ENCODE measurements at places on chromosomes 7 and 10. TPM values are rescaled to one million over a fixed set of nuclear protein-coding genes. Genes with fewer than 3 reads are reported as not detected.

The CHAT gene
- not detected for total RNA-seq

The GNGT1 gene
- total RNA-seq: not detected

The ZNF117 gene
- total RNA-seq: 0.09 TPM

The ANKRD2 gene
- total RNA-seq: 5.1 TPM

The CYP3A4 gene
- 0.10 TPM for total RNA-seq

All from A549 treated with AZD2906 at 1 μM for 4 hours (cell line).